ENCODE measurements at places on chromosomes 4 and X.

GRCh38 chr4:37976507-37976906 lies 16.3 kb downstream of the PTTG2 start:
- no peak for DNase-seq

GRCh38 chrX:120308558-120308957 lies 2.7 kb downstream of the TMEM255A start:
- DNase-seq, result no peak

DNA sequence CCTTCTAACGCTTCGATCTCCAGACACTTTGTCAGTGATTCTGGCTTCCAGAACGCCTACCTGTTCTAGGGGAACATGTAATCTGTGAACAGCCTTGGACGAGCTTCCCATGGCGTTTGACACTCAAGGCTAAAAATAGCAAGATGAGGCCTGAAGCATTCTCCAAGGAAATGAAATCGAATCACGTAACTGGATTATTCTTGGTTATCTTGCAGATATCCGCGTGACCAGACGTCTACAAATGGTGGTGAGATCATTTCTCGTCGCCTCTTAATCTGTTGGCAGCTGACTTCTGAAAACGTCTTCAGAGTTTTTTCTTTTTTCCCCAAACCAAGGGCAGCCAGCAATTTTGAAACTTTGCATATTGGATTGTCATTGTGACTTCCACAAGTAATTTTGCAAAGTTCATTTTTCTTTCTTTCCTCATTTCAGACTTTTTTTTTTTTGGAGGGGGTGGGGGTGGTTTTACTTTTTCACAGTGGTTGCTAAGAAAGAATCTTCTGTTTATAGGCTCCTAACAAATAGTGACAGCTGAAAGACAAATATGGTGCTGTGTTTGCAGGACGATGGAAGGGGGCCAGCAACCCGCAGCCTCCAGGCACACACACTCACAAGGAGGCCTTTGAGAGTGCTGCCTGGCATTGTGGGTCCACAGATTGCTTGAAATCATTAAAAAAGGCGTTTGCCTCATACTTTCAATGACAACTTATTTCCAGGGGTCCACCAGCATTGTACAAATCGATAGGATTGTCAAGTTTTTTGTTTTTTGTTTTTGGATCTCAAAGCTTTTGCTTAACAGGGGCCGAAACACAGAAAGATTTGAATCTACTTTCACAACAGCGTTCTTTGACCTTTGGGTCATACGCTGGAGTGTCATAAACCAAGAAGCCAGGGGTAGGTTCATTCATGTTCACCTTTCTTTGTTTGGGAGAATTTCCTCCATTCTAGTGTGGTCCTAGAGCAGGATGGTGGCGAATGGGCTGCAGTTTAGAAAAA lies 32.4 kb upstream of the PDLIM3 start:
- no peak for DNase-seq

- DNase-seq, result no peak
These were observed 77.0 kb upstream of the STX18 start for GRCh38 chr4:4618847-4619246.

DNA sequence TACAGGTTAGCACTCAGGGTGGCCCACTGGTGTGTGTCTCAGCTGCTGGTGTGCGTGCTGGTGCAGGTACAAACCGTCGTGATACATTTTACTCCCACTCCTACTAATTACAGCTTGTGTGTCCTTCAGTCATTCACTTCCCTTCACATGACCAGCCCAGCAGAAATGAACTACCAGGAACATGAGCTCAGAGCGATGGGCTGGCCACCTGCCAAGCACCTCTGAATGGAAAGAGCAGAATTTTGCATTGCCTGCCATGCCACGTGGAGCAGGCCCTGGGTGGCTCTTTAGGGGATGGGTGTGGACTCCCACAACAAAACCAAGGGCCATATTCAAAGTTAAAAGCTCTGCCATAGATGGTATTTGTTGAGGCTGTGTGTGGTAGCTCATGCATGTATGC lies 58.9 kb upstream of the PGM2 start:
- no peak for DNase-seq

DNA sequence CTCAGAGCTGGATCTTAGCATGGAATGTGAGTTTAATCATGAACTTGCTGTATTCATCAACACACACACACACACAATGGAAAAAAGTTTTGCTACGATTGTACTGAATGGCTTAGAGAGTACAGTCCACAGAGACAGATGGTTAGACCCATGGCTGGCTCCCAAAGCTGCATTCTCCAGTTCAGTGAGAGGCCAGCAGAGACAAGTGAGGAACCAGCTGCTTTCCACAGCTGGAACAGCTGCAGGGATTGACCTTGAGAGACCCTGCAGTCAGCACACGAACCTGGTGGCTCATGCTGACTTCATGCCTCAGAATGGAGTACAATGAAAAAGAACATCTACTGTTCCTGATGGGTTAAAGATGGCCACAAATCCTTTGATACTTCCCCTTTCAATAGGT lies 94.5 kb downstream of the DHX15 start:
- peak; percentile 76 for DNase-seq

DNA sequence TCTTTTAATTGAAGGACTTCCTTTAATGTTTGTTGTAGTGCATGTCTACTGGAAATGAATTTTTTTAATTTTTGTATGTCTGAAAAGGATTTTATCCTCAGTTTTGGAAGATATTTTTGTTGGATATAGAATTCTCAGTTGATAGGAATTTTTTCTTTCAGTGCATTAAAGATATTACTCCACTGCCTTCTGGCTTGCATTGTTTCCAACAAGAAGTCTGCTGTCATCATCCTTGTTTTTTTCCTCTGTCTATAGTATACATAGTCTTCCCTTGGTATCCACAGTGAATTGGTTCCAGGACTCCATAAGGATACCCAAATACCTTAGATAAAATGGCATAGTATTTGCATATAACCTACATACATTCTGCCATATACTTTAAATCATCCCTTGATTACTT lies 33.5 kb downstream of the SCD5 start:
- no peak for DNase-seq

DNA sequence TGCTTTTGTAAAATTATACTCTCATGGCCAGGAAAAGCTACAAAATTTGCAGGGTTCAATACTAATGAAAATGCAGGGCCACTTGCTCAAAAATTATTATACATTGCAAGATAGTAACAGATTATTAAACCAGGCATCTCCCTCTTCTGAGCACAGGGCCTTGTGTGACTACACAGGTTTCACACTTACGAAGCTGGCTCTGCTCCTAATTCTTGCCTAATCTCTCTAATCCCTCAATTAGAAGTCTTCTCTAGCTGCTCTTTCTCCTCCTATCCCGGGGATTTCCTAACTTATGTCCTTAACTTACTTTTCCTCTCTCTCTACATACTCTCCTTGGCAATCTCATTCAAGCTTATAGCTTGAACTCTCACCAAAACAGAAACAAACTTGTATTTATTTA lies 168.3 kb downstream of the AREG start:
- no peak for DNase-seq

GRCh38 chr4:166045457-166045856 lies 172.4 kb downstream of the TLL1 start:
- no peak for DNase-seq

DNA sequence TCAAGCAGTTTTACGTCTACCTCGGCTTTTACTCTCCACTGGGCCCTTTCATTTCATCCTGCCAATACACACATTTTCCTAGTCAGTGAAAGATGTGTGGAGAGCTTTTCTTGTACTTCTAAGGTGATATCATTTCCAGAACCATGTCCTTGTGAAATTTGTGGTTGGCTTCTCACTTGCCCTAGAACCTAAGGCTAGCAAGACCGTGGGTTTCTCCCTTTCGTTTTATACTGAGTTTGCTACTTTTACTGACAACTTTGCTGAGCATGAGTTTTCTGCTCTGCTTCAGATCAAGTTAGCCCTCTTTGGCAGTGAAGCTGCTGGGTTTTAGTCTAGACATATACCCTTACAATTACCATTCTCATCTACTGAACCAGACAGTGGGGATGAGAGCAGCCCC lies 95.7 kb upstream of the FRMPD4 start:
- no peak for DNase-seq

DNA sequence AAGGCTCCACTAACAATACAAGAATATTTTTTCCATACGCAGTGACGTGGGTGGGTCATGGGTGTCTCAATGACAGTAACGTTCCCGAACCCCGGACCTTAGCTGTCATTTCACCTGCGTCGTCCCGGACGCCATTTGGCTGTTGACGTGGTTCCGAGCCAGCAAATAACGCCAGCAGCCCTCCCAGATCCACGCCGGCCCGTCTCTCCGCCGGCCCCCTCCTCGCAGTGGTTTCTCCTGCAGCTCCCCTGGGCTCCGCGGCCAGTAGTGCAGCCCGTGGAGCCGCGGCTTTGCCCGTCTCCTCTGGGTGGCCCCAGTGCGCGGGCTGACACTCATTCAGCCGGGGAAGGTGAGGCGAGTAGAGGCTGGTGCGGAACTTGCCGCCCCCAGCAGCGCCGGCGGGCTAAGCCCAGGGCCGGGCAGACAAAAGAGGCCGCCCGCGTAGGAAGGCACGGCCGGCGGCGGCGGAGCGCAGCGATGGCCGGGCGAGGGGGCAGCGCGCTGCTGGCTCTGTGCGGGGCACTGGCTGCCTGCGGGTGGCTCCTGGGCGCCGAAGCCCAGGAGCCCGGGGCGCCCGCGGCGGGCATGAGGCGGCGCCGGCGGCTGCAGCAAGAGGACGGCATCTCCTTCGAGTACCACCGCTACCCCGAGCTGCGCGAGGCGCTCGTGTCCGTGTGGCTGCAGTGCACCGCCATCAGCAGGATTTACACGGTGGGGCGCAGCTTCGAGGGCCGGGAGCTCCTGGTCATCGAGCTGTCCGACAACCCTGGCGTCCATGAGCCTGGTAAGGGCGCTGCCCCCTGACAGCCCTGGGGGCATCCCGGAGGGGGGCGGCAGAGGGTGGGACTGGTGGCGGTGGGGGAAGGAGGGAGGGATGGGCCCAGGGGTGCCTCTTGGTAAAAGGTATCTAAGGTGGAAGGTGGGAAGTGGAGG lies at the start of gene CPE:
Gene CPE, plus strand, starts transcription at position 264 of the 933 bp plus-strand sequence. Its CDS starts 214 bp downstream, at position 478.
- peak; percentile 34 for DNase-seq

DNA sequence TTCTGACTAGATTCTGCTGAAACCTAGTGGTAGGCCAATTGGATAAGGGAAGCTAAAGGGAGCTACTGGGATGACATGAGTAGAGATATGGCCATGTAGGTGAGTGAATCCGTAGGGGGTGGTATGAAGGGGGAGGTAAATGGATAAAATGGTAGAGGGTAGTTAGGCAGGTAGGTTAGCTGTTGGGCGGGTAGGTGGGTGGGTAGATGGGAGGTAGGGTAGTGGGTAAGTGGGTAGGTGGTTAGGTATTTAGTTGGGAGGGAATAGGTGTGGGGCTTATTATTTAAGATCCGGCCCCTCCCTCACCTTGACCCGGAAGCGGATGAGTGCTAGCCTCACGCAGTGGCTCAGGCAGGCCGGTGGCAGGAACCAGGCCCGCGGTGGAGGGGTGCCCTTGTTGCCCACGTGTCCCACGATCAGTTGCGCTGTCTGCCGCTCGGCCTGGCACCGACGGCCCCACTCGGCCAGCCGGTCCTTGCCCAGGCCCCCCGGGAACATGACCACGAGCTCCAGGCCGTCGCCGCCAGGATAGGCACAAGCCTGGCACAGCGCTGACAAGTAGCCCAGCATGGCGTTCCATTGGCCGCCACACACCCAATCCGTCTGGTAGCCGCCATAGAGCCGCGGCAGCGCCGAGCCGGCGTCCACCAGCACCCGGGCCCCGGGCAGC lies 725 bp downstream of the FAM120C start:
- no peak for DNase-seq

DNA sequence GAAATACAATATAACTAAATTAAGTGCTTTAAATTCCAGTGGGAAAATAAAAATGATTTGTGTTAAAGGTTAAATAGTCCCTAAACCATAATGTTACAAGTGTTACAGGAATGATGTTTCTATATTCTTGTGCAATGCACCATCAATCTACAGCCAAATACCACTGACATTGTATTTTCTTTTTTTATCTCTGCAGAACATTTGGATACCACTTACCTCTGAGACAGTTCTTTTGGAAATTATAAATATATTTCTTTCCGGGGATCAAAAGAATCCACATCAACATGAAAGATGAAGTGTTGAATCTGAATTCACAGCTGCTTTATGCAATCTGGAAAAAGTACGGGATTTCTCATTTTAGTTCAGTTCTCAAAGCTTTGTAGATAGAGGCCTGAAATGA lies 518.3 kb upstream of the AGA start:
- DNase-seq, result no peak

DNA sequence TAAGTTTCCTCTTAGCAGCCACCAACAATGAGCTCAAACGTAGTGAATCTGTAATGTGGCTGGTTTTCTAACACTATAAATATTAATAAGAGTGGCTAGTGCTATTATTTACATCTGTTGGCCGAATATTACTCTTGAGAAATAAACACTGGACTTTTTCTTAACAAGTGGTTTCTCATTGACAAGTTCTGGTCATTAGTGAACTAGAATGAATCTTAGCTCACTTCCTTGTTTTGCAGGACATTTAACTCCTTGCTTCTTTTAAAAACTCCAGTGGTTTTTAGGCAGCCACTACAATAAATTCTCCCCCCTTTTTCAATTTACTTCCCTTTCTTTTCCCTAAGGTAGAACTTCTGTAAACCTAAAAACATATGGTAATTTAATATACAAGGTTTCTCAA lies 177.2 kb downstream of the ARAP2 start:
- DNase-seq, result no peak

- DNase-seq, result no peak
These were observed 139.7 kb downstream of the ELOVL6 start for GRCh38 chr4:110058677-110059076.

All from forelimb muscle (tissue), 1 donor.